K562 (cell line): ENCODE measurements at places on chromosomes 11 and 22.

DNA sequence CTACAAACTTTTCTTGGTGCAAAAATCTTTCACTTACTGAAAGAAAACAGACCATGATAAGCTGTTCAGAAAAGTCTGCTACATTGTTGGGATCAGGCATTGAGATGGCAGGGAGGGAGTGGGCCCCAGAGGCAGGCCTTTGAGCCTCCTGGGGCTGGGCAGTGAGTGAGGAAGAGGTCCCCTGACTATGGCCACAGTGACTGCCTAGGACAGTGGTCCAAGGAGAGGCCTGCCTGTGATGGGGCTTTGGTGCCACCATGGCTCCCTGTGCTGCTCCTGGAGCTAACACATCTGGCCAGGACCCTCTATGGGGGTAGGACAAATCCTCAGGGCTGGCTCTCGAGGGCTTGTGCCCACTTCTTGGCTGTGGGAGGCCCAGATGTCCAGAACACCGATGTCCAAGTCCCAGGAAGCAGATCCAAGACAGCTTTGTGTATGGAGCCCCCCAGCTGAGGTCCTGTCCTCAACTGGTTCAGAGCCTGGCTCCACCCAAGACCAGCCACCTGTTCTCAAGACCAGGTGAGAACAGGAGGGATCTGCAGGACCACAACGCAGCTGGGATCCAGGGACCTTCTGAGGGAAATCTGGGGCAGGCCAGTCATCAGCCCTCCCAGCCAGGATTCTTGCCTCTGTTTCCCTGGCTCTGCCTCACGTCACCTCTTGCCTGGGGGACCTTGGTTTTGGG, 36.9 kb downstream of the PPM1F start:
- DNase-seq, result no peak

DNA sequence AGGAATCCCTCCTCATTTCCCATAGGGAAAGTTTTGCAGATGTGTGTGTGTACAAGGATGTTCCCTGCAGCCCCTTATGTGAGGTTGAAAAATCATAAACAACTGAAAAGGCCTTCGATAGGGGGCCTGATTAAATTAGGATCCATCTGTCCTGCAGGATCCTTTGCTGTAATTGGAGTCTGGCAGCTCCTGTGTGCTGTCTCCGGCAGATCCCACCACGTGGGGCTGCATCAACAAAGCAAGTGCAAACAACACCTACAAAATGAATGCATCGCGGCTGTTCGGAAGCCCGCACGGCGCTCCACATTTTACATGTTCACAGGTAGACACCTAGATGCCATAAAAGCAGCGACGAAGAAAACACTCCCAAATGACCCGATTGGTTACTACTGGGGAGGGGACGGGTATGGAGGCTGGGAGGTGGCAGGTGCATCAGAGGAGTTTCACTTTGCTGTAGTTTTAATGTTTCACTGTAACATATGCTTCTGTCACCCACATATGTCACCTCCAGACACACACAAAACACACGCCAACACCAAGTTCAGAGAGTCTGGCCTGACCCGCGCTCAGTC, 52.2 kb downstream of the NFAM1 start:
- no peak for DNase-seq

DNA sequence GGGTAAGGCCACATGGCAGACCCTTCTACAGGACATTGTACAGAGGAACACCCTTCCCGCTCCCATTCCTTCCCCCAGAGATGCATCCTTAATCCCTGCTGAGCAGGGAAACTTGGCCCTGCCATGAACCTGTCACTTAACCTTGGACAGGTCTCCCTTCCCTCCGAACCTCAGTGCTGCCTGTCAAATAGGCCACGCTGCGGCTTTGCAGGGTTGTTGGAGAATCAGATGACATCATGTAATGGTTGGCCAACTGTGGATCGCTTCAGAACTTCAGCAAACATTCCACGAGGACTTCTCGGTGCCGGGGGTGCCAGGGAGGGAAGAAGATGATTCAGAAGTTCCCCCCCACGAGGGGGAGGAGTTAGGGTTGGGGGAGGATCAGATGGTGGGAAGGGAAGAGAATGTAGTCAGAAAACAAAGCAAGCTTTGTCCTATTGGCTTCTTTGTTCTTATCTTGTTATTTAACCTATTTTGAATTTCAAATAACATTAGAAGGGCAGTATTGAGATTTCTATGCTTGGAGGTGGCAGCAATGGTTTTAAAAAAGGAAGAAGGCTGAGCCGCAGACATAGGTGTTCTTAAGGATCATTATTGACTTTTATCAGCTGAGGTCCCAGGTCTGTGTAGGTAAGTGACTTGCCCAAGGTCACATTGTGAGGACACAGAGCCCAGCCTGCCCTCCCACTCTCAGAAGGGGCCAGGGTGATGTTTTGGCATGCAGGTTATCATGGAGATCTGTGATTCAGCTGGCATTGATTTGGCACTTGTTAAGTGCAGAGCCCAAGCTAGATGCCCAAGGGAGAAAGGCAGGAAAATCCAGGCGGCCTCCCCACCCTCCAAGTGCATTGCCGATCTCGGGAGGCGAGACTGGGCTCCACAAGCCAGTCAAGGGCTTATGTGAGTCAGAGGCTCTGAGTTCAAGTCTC, 3.1 kb downstream of the CDC42EP1 start:
- DNase-seq, result peak; percentile 58

DNA sequence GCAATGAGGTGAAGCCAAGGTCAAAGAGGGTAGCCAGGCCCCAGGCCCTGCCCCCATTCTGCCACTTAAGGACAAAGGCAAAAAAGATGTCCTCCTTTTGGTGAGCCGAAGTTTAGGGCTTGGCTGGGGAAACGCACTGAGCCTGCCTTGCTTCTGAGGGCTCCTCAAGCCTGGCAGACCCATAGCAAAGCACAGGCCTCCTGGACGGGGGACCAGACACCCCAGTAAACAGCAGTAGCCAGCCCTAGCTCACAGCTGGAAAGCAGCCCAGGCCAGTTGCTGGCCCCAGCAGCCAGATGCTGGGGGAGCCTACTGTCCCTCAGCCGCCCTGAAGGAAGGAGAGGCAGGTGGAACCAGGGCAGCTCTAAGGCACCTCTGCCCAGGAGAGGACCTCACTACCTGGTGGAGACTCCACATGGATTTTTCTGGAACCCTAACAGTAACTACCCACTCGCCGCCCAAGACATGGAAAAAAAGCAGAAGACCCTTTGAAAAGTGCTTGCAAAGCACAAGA, 3.8 kb upstream of the PYGM start:
- no peak for DNase-seq

DNA sequence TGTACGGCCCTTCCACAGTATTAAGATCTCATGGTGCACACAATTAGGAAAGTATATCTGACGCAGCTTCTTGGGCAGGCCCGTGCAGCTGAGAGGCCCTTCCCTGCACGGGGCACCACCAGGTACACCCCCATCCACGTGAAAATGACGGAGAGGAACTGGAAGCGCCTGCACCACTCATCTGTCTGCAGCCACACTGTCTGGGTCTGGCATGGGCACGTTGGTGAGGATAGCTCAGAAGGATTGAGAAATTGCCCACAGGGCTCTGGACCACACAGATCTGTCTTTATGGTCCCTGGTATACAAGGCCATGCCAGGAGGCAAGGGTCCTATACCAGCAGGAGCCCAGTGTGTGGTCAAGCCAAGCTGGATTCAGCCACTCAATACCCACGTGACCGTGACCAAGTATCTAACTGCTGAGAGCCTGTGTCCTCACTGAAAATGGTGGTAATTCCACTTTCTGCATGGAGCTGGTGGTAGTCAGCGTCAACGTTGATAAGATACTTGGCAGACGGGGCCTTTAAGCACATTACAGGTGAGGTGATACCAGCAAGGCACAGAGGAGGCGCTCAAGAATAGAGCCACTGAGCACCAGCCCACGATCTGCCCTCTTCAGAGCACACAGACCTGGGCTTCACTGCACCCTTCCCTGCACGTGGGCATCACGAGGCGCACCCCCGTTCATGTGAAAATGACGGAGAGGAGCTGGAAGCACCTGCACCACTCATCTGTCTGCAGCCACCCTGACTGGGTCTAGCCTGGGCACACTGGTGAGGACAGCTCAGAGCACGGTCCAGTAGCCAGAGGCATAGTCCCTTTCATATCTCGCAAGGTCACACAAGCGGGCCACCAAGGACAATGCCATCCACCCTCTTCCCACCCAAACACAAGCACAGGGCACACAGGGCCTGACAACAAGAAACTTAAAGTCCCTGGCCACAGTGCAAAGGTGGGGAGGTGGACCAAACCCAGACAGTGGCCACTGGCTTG, 28.4 kb downstream of the SHANK2 start:
- no peak for DNase-seq
